ENCODE measurements at places on chromosomes 16 and 17.

DNA sequence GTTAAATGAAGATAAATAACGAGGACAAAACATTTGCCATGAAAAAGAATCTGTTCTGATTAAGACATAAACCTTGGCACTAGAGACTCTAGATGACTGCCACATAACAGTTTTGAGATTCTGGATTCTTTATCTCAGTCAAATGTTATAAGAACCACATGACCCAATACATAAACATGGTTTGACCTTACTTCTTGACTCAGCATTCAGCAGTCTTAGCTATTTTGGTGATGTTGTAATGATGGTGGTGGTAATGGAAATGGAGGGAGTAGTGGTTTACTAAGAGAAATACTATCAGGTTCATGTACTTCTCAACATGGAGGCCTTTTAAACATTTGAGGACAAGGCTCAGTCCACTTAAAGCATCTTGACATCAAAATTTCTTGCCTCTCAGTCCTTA, 925.4 kb downstream of the CDH11 start:
- no peak for DNase-seq

DNA sequence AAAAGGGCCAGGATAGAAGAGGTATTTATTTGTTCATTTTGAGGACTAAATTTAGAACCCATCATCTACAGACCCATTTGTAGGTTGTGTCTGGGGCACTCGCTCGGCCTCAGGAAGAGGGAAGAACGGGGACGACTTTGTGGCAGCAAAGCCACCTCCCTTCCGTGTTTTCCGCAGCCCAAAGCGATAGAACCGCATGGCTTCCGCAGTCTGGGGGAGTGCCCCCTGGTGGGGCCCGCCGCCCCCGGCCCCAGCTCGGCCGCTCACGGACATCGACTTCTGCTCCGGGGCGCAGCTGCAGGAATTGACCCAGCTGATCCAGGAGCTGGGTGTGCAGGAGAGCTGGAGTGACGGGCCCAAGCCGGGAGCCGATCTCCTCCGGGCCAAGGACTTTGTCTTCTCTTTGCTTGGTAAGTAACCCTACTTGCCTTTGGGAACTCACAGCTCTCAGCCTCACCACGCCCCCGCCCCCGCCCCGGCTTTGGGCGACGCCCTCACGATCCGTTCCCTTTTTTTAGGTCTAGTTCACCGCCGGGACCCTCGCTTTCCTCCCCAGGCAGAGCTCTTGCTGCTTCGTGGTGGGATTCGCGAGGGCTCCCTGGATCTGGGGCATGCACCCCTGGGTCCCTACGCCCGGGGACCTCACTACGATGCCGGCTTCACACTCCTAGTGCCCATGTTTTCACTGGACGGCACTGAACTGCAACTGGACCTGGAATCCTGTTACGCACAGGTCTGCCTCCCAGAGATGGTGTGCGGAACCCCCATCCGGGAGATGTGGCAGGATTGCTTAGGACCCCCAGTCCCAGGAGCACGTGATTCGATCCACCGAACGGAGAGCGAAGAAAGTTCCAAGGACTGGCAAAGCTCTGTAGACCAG, 681 bp downstream of the TMEM102 start:
- DNase-seq: peak; percentile 43

DNA sequence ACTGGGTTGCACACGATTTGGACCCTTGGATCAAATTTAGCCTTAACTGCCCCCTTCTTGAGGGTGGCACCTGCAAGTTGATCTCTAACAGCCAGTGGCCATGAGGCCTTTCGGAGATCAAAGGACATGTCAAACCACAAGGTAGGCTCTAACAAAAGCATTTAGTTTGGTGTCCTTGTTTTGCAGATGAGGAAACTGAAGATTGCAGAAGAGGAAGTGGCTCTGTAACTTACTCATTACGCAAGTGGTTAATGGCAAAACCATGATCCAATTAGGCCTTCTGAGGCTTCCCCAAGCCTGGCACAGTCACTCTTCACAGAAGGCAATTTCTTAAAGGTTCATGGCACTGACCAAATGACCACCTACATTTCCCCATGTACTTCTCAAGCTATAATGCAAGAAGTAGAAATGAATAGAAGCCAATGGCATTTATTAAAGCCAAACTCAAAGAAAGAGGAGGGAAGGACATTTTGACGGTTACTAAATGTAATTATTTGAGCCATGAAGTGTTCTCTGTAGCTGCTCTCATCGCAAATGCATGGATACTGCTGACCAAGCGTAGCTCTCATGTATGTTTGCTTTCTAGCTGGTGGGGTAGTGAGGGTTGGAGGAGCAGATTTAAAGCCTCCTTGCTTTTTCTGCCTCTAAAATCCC, 32.8 kb upstream of the ABCC12 start:
- no peak for DNase-seq

DNA sequence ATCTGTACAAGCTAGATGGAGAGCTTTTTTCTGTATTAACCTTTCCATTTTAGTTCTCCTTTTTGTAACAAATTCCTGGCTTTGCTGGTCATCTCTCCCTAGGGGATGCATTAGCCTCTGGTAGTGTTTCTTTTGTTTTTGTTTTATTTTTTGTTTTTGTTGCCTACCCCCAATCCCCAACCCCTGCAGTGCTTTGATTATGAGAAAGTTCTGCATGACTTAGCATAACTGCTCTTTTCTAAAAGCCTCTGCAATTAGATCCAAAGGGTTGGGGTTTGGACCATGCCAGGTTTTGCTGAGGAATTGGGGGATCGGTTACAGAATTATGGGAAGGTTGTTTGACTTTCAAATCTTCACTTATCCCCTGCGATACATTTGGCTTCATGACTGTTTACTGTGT, 98.2 kb downstream of the ADAMTS18 start:
- no peak for DNase-seq

GRCh38 chr17:69539781-69540319, 125.4 kb downstream of the MAP2K6 start:
- DNase-seq: no peak

GRCh38 chr17:43877451-43878155, 29.7 kb downstream of the MPP2 start:
- DNase-seq: no peak

- no peak for DNase-seq
These were observed 45.9 kb downstream of the KANSL1 start for GRCh38 chr17:46147296-46147695.

GRCh38 chr16:27350006-27350405, 36.2 kb downstream of the IL4R start:
- DNase-seq: no peak

DNA sequence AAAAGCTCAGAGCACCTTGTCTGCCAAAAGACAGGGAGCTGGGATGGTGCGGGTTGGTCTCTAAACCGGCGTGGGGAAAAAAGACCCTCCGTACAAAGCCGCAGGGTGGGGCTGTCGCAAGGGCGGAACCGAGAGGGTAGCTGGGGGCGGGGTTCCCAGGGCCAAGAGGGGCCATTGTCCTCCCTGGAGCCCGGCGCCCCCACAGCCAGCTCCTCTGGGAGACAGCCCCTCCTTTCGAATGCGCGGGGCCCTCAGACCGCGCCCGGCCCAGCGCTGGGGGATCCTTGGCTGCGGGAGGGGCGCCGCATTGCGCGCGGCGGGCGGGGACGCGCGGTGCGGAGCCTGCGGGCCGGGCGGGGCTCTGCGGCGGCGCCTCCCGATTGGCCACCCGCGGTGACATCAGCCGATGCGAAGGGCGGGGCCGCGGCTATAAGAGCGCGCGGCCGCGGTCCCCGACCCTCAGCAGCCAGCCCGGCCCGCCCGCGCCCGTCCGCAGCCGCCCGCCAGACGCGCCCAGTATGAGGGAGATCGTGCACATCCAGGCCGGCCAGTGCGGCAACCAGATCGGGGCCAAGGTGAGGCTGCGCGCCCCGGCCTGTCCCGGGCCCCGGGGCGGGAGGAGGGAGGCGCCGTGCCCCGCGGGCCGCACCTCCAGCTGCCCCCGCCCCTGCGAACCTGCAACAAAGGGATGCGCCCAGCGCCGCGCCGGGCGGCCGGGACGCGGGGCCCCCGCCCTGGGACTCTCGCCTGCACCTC, at the start of gene TUBB3:
TUBB3 (plus strand) TSS at position 459 of the 756 bp plus-strand sequence; CDS start at position 519, 60 bp downstream.
- DNase-seq: peak; percentile 66

- DNase-seq: no peak
These were observed 78.9 kb downstream of the CMIP start for GRCh38 chr16:81523387-81524115.

- no peak for DNase-seq
These were observed 99.5 kb downstream of the SYCE1L start for GRCh38 chr16:77298418-77299360.

Data from progenitor cell of endocrine pancreas (in vitro differentiated cells).